Non-pigmented ciliary epithelial cell (primary cell): ENCODE measurements at places on chromosomes 16 and 17.

GRCh38 chr16:66878067-66878466, 2.2 kb upstream of the PDP2 start:
- DNase-seq, result no peak

DNA sequence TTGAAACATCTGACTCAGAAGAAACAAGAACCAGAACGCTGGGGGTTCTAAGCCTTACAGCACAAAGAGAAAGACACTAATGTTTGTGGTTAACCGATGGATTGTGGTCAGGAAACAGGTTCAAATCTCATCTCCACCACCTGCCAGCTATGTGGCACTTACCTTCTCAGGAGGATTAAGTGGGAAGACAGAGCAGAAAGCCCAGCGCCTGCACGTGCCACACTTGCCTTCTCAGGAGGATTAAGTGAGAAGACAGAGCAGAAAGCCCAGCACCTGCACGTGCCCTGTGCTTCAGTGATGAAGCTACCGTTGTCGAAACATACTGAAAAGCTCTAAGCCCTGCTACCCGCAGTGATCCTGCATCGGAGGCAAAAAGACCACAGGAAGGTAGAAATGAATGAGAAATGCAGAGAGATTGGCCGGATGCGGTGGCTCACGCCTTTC, 90.6 kb downstream of the NXN start:
- no peak for DNase-seq

GRCh38 chr17:31740611-31741082, 118.4 kb downstream of the COPRS start:
- peak; percentile 52 for DNase-seq

DNA sequence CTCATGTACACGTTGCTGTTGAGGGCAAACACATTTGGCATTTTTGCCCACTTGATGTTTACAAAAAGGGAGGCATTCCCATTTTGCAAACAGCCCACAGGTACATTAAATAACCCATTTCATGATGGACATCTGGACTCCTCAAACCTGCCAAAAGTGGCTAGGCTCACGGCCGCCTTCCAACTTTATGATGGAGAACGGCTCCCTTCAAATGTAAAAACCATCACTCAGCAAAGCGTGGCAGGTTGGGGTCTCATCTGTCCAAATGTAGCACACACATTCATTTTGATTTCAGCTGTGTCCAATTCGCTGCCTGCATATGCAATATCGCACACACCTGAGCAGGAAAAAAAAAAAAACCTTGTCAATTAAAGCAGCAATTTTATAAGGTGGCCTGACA, 417.8 kb downstream of the TMEM114 start:
- DNase-seq, result no peak

GRCh38 chr17:33299115-33299514, 6.0 kb upstream of the ASIC2 start:
- no peak for DNase-seq

GRCh38 chr17:27990100-27990499, 52.4 kb upstream of the NLK start:
- no peak for DNase-seq

DNA sequence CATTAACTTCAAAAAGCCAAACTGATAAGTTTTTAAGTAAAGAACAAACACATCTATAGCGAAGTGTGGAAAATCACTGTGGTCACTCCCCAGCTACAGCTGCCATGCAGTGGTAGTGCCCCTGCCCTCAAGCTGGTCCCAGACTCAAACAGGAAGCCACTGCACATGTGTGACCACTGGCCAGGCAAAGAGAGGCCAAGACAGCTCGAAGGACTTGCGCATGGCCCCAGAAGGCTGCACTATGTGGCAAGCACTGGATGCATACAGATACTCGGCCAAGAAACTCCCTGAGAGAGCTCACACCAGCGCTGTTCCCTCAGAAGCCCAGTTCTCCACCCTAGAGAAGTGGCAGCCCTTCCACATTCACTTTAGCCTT, 82.4 kb downstream of the ANKRD11 start:
- DNase-seq, result no peak

GRCh38 chr17:75764711-75765421, at the start of gene GALK1:
Gene GALK1 (minus strand): TSS chr17:75765192. CDS start chr17:75765136, 56 bp downstream.
- DNase-seq, result no peak

DNA sequence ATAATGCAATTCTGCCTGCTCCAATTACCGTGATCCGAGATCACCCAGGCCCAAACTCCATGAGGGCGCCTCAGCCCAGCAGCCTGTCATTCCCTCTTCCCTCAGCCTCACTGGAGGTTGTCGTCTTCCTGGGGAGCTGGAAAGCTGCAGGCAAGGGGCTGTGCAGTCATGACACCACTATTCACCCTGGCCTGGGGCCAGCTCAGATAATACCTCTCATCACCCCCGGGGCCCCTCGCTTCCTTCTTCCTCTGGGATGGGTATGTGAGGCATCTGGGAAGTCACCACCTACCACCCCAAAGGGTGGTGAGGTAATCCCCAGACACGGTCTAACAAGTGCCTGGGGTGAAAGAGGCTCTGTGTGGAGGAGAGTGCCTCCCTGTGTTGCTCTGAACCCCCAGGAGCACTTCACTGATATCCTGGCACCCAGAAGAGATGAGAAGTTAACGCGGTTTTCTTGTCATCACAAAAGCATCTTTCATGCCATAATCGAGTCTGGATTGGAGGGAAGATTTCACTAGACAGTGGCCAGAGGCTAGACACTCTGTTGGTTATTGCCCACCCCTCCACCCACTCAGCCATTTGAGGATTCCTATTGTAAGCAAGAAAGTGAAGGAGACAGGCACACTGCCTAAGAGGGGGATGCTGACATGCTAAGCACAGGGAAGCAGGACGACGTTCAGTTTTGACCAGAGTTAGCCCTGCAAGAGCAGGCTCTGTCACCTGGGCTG, 18.4 kb downstream of the CFAP20 start:
- DNase-seq, result no peak

- DNase-seq, result no peak
These were observed 29.9 kb upstream of the TNRC6C start for GRCh38 chr17:77928519-77929179.

GRCh38 chr17:76103274-76104139, at the start of gene EXOC7:
Gene EXOC7 (minus strand): TSS chr17:76103787. CDS start chr17:76103692, 95 bp downstream.
- peak; percentile 42 for DNase-seq

- DNase-seq, result no peak
These were observed 2.1 kb downstream of the FOXF1 start for GRCh38 chr16:86512301-86512859.

- no peak for DNase-seq
These were observed 17.5 kb upstream of the TRAP1 start for GRCh38 chr16:3734758-3735221.

GRCh38 chr17:30290696-30291542, 825 bp downstream of the BLMH start:
- no peak for DNase-seq

GRCh38 chr17:10197362-10197720, 1.1 kb downstream of the GAS7 start:
- no peak for DNase-seq

GRCh38 chr17:79243603-79243990, 169.0 kb downstream of the ENGASE start:
- no peak for DNase-seq

GRCh38 chr17:17304521-17304985, 1.4 kb downstream of the NT5M start:
- DNase-seq, result no peak

- DNase-seq, result peak; percentile 32
These were observed 12.6 kb upstream of the RNF222 start for GRCh38 chr17:8409966-8410882.

DNA sequence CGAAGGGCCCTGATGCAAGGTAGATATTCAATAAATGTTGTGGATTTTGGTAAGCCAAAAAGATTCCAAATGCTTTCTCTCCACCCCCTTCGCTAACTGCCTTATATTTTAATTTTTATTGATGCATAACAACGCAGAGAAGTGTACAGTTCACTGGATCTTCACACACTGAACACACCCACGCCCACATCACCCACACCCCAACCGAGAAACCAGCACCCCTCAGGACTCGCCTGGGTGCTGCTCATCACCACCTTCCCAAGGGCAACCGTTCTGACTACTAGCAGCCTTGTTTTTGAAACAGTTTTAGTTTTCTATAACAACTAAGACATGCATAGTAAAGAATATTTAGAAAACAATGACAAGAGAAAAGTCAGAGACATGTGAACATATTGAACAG, 9.1 kb upstream of the PLCG2 start:
- DNase-seq, result no peak

- no peak for DNase-seq
These were observed 57.1 kb upstream of the ANKFN1 start for GRCh38 chr17:56096026-56096810.

GRCh38 chr16:62738666-62739460, 702.6 kb upstream of the CDH8 start:
- no peak for DNase-seq

- no peak for DNase-seq
These were observed 30.1 kb upstream of the HAPSTR1 start for GRCh38 chr16:9061358-9061813.

DNA sequence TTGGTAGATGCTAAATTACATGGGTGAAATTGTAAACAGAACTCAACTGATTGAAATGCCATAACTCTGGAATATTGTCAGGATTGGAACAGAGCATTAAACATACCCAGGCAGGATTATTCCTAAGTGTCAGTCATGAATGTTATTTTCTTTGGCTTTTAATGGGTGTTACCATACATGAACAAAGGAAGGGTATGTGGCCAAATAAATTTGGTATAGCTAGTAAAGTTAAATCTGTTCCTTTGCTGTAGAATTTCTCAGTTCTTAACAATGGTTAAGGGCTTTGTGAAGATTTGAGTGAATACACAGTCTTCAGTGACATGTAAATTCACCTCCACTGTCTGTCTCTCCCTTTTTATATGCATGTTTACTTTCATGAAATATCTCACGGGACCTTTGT, 679.5 kb upstream of the CDH8 start:
- DNase-seq, result no peak

GRCh38 chr17:31058976-31059375, 35.8 kb upstream of the NF1 start:
- DNase-seq, result no peak

DNA sequence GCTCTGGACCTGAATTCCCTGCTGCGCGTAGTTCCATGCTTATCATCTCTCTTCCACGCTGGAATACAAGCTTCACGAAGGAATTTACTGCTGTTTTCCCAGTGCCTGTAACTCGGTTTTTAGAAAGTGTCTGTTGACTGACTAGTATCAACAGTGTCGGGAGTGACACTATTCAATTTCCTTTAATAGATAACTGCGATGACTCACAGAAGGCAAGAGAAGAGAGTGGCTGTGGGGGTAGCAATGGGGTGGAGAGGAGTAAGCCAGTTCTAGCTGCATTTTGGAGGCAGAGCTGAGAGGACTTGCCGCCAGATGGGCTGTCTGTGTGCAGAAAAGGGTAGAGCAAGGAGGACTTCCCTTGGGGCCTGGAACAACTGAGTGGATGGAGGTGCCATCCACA, 25.2 kb downstream of the B4GALNT2 start:
- DNase-seq, result no peak

DNA sequence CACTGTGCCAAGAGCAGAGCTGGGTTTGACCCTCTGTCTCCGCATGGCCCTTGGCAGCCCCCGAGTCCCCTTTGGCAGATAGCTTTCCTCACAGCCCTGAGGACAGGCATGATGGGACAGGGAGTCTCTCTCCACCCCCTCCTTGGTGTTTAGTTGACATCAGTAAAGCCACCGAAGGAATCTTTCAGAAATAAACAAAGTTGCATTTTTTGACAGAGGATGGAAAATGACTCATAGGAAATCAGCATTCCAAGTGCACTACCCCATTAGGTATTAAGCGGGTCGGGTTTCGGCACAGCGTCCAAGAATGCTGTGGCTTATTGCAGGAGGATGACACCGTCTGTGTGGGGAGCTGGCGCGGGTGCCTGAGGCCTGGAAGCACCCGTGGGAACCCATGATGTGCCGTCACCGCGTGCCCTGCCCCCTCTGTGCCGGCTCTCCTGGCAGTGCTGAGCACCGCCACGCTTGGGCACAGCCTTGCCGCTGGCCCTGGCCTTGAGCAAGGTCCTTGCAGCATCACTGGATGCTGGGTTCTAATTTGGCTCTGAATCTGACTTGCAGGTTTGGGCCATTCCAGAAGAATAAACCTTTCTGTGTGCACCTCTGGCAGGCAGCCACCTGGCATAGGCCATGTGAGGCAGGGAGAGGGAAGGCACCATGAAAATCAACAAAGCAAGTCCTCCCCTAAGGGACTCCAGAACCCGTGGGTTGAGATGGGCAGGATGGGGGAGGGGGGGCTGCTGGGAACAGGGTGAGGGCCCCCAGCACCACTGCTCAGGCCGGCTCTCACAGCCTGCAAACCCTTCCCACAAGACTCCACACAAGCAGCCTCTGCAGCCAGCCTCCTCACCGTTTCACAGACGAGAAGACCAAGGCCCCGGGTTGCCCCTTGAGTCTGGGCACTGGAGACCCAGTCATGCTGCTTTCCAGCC, 50.5 kb upstream of the ZNF469 start:
- DNase-seq, result peak; percentile 99

- no peak for DNase-seq
These were observed 433.8 kb downstream of the SLC39A11 start for GRCh38 chr17:72658675-72659074.

DNA sequence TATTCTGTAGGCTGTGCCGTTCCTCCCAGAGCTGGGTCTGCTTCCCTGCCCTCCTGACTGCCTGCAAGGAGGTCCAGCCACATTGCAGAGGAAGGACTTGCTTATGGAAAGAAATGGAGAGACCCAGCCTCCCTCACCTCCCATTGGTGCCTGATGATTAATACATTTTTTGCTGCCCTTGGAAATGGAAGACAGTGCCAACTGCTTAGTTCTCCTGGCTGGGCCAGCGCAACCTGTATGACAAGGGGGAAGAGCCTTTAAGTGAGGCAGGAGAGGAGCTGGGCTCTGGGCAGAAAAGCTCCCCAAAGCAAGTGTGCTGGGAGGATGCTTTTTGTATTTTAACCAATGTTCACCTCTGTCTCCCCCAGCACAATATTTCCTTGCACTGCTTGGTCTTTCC, 238.5 kb downstream of the SOX9 start:
- no peak for DNase-seq

DNA sequence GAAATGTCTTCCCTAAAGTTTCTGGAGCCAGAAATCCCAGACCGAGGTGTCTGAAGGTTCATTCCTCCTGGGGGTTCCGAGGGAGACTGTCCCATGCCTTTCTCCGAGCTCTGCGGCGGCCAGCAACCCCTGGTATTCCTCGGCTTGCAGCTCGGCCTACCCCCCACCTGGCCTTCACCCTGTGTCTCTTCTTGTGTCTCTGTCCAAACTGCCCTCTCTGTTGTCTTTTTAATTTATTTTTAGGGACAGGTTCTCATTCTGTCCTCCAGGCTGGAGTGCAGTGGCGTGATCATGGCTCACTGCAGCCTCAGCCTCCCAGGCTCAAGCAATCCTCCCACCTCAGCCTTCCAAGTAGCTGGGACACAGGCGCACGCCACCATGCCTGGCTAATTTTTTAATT, 211.7 kb downstream of the SEC14L1 start:
- no peak for DNase-seq

DNA sequence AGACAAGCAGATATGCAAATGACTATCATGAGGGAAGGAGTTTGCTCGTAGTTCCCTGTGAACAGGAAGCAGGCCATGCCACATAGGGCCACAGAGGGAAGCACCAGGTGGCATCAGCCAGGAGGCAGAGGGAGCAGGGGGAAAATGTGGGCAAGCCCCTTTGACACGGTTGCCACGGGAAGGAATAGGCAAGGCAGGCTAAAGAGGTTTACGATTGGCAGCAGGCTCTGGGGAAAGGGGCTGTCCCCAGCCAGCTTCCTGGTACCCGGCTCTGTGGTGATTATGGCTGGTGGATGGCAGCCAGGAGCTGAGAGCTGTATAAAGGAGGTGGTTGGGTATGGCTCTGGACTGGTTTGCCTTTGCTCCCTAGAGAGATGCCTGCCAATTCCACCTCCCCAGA, 848 bp downstream of the CES3 start:
- no peak for DNase-seq

GRCh38 chr17:39196808-39197291, 619 bp downstream of the CACNB1 start:
- DNase-seq, result no peak

- no peak for DNase-seq
These were observed 9.0 kb downstream of the DNAAF8 start for GRCh38 chr16:4743226-4743878.
